ENCODE measurements at places on chromosomes 2 and 18.
A peak's percentile ranks its signal among the peaks of the same experiment; 100 is the strongest.

- DNase-seq, result no peak
These were observed 219.0 kb downstream of the SH3BP4 start for GRCh38 chr2:235170536-235171521.

DNA sequence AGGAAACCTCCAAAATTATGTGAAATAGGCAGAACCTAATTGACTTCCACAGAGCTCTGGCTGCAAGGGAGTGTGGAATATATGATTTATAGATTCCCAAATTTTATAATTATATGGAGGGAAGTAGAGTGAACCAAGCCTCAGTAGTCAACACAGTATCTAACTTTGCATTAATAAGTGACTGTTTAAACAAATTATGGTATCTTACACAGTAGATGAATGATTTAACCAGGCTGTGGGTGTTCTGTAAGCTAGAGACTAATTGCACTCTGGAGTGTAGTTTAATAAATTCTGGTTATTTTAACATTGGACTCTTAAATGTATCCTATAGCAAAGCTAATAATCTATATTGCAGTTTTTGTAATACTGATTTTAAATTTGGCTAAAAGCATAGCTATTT is 183.5 kb downstream of the KIAA1328 start:
- no peak for DNase-seq

DNA sequence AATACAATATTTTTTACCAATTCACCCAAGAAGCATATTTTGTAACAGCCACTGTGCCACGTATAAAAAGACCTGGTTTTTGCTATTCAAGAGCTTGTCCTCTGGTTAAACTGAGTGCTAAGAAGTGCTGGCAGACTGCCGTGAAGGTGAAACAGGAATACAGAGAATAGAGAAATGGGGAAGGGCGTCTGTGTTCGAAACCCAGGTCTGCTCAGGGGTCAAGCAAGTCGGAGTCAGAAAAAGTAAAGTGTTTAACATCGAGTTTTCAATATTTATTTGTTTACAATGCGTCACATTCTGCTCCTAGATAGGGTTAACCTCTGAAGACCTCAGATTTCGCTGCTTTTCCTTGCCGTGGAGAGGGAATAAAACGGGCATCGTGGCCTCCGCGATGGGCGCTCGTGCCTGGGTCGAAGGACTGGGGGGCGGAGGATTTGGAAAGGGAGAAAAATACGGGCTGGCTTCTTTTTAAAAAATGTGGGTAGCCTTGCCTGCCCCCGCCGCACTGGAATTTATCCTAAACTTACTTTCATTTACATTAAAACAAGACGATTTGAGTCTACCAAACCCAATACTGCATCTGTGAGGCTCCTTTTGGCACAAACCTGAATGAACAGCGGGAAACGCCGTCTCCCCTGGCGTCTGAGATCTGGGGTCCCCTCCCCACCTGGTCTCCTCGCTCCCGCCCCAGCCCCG is 1.1 kb upstream of the SNTG2 start:
- no peak for DNase-seq

- DNase-seq, result no peak
These were observed 13.4 kb upstream of the SEMA4C start for GRCh38 chr2:96883306-96883705.

DNA sequence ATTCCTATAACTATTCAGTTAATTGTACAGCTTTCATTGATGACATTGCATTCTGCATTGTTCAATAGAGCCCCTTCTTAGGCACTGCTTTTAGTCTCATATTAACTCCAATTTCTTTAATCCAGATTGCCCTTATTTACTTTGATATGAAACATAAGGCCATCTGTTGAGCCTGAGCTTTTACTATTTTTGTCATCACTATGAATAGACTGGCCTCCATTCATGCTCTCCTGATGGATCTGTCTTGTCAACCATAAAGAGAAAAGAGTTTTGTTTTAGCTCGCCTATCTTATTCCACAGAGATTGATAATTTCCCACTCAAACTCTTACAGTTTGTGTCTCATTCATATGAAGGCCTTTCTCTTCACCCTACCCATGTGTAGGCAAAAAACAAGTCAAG is 159.2 kb upstream of the DTNA start:
- no peak for DNase-seq

DNA sequence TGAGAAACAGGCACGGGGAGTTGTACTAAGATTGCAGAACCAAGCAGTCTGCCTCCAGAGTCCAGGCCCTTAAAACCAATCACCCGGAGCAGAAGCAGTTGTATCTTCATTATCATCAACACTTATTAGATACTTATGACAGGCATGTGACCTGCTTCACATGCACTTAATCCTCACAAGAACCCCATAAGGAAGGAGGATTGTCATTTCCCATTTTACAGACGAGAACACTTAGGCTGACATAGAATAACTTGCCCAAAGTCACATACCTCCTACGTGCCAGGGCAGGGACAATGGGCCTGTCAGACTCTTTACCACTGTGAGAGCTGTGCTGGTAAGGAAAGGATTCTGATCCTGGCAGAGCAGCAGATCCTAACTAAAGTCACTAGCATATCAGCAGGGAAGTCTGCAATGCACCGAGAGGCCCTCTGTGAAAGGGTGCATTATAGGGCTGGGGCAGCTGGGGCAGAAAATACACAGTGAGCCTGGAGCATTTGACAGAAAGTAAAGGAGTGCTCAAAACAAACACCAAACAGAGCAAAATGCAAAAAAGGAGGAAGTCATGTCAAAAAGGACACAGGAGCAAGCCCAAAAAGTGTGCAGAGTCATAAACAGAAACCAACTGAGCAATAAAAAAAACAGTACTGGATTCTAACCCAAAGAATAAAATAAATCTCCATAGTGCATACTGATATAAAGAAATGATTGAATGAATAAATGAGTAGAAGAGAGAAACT is 55.9 kb upstream of the SP3 start:
- DNase-seq, result no peak

DNA sequence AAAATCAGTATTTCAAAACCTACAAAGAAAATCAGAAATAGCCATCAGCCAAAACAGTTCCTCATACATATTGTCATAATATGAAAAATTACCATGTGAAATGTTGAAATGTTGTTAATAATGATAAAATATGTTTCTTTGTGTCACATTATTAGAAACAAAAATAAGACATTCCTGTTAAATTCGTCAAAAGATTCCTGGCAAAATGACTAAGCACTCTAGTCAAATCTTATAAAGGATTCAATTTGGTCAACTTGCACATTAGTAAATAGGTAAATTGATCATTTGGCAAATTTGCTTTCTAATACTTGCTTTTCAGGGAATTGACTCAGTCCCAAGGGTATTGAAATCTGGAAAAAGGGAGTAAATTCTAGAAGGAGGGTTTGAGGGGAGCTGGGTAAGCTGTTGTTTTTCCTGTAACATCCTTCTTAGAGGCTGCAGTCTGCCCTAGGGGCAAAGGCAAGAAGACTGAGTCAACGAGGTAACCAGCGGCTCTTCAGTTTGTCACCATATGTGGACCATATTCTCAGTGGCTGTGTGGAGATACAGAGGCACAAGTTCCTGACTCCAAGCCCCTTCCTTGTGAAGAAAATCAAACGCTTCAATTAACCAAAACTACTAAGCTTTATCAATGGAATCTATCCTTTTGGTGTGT is 482.3 kb downstream of the TNS1 start:
- no peak for DNase-seq

- DNase-seq, result no peak
These were observed 80.3 kb downstream of the VSNL1 start for GRCh38 chr2:17620841-17621240.

DNA sequence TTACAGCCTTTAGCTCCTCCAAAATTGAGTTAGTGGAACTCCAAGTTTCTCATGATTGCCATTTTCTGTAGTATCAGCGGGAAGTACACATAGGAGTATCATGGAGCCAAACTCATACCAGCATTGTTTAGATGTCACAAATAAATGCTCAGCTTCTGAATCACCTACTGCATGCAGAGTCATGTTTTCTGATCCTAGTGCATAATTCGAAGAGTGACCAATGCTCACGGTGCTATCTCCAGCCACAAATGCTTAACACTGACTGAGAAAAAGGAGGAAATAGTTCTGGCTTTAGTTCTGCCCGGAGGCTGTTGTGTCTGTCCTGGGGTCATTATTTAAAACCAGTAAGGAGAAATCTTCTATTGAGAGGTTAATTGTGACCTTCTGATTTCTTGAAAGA is 45.4 kb upstream of the LRATD1 start:
- no peak for DNase-seq

DNA sequence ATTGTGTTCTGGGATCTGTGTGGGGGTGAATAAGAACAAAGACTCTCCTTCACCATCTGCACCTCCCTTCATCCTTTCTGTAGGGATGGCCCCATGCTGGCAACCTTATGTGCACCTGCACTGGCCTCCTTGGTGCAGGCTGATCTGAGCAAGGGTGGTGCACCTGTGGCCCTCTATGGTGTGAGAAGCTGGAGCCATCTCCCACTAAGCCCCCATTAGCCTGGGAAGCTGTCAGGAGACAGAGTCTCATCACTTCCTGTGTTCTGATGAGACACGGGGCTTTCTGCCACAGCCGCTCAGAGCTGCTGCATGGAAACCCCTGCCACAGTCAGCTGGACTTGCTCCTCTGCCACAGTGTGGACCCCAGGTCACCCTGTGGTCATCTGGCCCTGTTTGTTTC is 565.3 kb upstream of the SALL3 start:
- DNase-seq, result no peak

GRCh38 chr2:102187496-102188150 is 800 bp downstream of the IL1RL2 start:
- DNase-seq, result peak; percentile 54

DNA sequence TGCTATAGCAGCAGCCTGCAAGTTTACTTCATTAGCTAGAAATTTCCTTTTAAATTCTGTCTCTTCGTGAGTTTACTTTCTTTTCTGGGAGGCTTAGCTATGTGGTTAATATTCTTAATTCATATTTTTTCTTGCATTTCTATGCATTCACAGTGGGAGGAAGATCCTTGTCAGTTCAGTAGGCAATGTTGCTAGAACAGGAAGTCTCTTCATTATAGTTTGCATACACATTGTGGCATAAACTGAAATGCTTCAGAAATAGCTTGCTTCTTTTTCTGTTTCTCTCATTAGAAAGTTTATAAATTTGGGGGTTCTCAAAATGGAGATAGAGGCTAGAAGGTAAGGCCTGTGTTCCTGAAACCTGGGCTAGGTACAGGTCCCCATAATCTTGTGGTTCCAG is 8.1 kb upstream of the ARHGAP15 start:
- DNase-seq, result no peak

DNA sequence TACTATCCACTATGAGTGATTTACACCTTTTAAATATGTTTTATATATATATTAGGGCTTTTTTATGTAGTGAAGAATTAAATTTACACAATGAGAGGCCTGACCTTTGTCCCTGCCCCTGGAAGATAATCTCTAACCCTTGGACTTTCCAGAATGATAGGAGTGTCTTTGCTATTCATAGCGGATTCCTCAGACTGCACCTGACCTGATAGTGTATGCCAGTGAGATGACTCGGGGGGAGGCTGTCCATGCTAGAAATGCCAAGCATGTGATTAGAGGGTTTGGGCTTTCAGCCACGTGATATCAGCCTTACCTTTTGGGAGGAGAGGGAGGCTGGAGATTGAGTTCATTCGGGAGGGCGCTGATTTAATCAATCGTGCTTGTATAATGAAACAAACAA is 44.1 kb upstream of the LHCGR start:
- DNase-seq, result no peak

DNA sequence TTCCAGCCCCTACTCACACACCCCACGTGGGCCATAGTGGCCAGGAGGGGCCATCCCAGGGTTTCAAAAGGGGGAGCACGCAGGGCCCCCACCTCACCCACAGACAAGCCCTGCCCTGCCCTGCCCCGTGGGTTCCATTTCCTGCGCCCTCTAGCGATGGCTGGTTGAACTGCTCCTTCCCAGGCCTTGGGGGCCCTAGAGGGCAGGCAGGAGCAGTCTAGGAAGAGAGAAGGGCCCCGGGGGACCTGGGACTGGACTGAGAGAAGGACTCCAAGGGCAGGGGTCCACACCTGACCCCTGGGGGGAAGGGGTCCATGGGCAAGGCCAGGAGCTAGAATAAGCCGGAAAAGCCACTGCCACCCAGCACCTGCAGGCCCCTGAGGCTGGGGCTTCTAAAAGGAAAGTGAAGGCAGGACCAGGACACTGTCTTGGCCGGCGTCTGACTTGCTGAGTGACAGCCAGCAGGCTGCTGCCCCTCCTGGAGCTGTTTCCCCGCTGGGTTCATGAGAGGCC is 10.1 kb downstream of the CYP26B1 start:
- no peak for DNase-seq

GRCh38 chr2:224938651-224939182 is 103.6 kb downstream of the DOCK10 start:
- no peak for DNase-seq

DNA sequence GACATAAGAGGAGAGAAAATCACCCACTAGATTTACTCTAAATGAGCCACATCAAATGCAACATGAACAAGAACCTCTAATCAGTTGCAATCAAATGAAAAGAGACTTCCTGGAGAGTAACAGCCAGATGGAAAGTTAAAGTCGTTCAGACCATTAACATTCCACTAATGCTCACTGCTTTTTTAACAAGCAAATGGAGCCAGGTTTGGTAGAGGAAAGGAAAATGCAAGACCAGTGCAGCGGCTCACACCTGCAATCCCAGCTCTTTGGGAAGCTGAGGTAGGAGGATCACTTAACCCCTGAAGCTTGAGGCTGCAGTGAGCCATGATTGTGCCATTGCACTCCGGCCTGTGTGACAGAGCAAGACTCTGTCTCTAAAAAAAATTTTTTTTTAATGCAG is 48.5 kb downstream of the CACNB4 start:
- DNase-seq, result no peak

GRCh38 chr2:33104726-33105125 is 158.0 kb downstream of the LTBP1 start:
- DNase-seq, result no peak

DNA sequence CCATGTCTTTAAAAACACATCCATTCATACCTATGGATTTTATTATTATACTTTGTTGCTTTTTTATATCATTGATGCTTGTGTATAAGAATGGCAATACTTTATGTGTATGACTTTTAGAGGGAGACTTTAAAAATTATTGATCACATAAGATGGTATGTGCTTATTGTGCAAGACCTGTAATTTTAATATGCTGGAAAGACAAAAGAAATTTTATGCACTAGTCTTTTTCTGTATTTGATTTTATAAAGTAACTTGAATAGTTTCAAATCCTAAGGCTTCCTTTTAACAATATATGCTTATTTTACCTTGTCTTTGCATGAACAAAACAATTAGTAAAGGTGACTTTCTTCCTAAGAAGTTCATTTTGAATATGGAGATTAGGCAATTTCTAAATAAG is 226.4 kb downstream of the PARD3B start:
- DNase-seq, result no peak

DNA sequence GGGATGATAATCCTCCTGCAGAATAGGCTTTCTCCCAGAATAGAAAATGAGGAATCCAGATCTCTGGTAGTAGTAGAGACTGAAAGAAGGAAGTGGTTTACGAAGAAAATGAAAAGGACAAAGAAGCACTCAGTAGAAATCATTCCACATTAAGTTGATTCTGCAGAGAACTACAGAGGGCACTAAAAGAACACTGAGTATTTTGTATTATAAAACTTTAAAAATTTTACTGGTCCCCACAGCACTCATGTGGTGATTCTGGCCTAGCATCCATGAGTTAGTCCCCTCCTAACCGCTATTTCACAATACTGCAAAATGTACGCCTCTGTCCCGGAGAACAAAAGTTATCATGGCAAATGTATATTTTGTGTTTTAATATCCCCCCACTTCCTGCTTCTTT is 42.9 kb upstream of the SLC35F5 start:
- no peak for DNase-seq
